ENCODE measurements at places on chromosomes 7 and 10. TPM values are rescaled to one million over a fixed set of nuclear protein-coding genes. Genes with fewer than 3 reads are reported as not detected.

OR2AE1 gene
- not detected for total RNA-seq

GDF10 gene
- total RNA-seq = 0.67 TPM

SPDYE2 gene
- not detected for total RNA-seq

ASB15 gene
- not detected for total RNA-seq

ZNF783 gene
- 10.6 TPM for total RNA-seq

GRCh38 chr10:72812415-72812752 is 81.2 kb upstream of the OIT3 start:
- DNase-seq = no peak

DNA sequence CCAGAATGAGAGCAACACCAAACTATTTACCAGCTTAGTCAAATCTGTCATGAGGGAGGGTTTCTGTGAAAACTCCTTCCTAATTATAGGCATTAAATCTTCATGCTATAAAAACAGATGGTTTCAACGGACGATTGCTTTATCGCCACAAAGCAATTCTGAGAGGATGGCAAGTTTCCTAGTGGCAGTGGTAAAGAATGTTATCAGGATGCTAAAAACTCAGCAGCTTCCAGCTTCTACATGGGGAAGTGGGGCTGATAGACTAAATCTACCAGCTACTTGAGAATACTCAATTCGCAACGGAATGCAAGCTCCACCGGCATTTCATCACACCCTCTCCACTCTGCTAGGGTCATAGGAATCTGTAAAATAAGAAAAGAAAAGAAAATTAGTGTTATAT is 41.8 kb downstream of the JCAD start:
- no peak for DNase-seq

- no peak for DNase-seq
Observed at GRCh38 chr7:49150486-49150885, 226.1 kb downstream of the CDC14C start.

DNA sequence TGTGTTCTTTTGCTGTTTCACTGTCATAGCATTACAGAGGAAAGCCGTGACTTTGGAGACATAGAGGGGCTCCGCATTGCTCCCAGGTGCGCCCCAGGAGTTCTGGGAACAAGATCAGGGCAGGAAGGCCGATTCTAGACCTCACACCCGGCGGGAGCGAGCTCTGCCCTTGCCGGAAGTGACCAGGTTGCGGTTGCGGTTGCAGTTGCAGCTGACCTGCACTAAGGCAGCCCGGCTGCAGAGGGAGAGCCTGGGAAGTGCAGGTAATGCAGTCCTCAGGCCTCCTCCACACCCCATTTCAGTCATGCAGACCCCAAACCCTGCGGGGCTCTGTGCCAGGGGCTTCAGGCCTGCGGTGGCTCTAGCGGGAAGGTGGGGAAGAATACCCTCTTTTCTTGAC is 130.0 kb upstream of the LANCL2 start:
- DNase-seq = no peak

- no peak for DNase-seq
Observed at GRCh38 chr7:155418304-155418703, 39.6 kb upstream of the EN2 start.

DNA sequence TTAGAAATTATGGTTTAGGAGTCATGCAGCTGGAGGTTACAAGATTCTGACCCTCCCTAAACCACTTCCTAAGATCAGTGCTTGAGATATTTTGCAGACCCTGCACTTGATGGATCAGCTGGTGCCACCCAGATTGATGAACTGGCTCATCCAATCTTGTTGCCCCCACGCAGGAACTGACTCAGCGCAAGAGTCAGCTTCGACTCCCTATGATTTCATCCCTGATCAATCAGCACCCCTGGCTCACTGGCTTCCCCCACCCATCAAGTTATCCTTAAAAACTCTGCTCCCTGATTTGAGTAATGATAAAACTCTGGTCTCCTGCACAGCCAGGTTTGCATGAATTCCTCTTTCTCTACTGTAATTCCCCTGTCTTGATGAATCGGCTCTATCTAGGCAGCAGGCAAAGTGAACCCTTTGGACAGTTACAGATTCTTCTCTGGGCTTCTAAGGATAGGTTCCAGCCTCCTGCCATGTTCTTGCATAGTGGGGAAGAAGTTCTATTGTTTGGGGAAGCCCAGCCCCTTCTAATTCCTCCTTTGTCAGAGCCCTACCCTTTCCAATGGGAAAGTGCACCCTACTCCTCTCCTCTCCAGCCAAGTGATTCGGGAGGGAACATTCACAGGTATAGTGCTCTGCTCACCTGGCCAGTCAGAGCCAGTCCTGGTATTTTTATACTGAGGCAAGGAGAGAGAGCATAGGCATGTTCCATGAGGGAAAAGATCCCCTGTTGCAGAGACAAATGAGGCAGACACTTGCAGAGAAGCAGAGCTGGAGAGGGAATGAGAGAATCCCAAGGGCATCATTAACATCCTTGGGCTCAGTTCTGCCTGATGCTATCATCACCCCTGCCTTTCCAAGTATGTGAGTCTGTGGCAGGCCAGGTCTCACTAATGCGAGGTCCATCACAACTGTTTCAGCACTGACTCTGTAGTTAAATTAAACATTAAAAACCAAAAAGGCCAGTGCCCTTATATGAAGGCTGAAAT is 224.4 kb upstream of the GALNT17 start:
- no peak for DNase-seq

DNA sequence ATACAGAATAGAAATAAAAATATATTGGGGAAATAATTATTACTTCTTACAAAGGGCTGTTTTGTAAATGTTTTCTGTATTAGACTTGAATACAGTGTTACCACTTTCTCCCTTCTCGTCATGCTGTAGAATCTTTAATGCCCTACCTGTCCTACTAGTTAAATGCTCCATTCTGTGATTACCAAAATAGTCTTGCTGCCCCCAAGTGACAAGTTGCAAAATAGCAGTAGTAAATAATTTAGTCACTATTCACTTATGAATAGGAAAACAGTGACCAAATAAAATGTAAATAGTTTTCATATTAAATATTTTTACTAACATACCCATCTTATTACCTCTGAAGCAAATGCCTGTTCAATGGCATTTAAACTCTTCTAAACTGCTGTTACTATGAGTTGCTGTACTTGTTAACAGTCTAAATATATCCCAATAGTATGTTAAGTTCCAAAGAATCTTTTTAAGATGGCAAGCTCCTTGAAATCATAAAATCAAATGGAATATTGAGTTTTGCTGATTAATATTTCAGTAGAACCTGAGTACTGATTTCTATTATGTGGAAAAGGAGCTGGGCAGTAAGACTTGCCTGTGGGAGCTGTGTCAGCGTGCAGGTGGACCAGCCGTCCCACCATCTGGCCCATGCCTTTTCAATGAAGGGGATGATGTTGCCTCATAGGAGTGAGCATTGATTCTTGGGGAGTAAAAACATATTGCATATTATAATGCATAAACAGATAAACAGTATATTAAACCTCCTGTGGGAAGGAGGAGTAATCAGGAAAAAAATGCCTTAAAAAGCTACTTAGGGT is 18.1 kb upstream of the OIT3 start:
- no peak for DNase-seq
